Kidney tubule cell (primary cell): ENCODE measurements at places on chromosomes 7 and 10.

GRCh38 chr7:57308631-57309408 lies 141.2 kb upstream of the ZNF716 start:
- DNase-seq = no peak

GRCh38 chr10:30931094-30931493 lies 100.6 kb downstream of the ZNF438 start:
- no peak for DNase-seq

GRCh38 chr7:117728890-117729624 lies 144.2 kb downstream of the CTTNBP2 start:
- peak; percentile 26 for DNase-seq

- no peak for DNase-seq
Measured at GRCh38 chr7:90334193-90334843, 12.2 kb upstream of the GTPBP10 start.
